ENCODE measurements at places on chromosomes 16 and 17.

- no peak for DNase-seq
These were observed 37.5 kb downstream of the DHRS7B start for GRCh38 chr17:21164216-21164615.

DNA sequence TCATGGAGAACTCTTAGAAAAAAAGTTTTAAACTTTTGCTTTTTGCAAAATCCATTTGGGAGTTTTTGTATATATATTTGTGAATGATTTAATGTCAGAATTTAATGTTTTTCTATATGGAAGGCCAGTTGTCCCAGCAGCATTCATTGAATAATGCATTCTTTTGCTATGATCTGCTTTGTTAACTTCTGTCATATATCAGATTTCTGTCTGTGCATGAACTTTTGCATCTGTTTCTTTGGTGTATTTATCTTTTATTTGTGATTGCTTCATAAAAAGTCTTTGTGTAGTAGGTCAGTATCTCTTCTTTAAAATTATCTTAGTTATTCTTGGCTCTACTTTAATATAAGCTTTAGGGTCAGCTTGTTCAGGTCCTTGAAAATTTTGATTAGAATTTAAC is 84.2 kb downstream of the MAP2K4 start:
- no peak for DNase-seq

DNA sequence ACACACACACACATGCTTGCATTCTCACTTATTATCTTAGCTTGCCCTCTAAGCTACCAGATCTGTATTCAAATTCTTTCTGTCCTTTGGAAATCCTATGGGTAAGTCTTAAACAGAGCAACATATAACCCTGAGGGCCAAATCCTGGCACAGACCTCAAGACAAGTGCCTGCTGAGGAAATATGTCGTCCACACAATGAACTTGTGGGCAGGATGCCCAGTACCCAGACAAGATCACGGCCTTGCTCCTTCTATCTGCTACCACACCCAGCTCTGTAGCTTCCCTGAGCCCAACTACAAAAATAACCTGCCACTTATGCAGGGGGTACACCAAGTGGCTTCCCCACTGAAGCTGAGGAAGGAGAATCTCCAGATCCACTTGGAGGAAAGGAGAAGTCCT is 37.3 kb upstream of the FA2H start:
- DNase-seq, result no peak

GRCh38 chr17:30344283-30345088 is 10.6 kb upstream of the TMIGD1 start:
- DNase-seq, result no peak

DNA sequence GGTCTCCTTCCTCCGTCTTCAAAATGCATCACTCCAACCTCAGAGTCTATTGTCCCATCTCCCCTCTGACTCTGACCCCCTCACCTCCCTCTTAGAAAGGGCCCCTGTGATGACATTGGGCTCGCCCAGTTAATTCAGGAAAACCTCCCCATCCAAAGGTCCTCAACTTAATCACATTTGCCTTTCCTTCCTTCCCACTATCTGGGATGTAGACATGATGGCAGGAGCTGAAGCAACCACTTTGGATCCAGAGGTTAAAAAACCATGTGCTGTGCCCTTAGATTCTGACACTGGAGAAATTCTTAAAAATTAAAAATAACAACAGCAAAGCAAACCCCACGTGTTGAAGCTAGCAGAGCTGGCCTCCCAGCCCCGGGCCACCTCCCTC is 80.2 kb downstream of the ZDHHC7 start:
- DNase-seq, result no peak

- no peak for DNase-seq
These were observed 120.6 kb downstream of the XYLT1 start for GRCh38 chr16:17350207-17350606.

DNA sequence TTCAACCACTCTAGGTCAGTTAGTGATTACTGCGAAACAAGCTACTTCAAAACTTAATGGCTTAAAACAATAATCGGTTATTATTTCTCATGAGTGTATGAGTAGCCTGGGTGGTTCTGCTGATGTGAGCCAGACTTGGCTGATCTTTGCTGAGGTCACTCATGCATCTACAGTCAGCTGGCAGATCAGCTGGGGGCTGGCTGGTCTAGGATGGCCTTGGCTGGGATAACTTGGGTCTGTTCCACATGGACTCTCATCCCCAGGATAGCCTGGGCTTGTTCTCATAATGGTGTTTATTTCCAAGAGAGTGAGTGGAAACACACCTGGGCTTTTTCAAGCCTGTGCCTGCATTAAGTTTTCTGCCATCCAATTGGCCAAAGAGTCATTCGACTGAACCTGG is 13.0 kb downstream of the CCDC182 start:
- DNase-seq, result no peak

DNA sequence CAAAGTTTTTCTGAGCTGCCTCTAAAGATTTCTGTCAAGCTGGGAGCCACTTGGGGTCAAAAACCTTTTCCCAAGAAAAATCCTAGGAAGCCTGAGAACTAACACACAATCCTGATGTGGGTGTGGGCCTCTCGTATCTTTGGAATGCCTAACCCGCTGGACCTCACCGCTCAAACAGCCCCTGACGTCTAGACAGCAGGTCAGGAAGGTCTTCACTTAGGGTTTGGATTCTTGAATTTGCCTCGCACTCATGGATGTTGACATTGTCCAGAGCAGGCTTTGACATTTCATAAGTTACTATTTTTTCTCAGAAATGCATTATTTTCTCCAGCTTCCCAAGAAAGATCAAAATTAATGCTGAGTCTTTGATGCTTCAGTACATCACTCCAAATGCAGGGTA is 18.9 kb downstream of the TEX2 start:
- no peak for DNase-seq

DNA sequence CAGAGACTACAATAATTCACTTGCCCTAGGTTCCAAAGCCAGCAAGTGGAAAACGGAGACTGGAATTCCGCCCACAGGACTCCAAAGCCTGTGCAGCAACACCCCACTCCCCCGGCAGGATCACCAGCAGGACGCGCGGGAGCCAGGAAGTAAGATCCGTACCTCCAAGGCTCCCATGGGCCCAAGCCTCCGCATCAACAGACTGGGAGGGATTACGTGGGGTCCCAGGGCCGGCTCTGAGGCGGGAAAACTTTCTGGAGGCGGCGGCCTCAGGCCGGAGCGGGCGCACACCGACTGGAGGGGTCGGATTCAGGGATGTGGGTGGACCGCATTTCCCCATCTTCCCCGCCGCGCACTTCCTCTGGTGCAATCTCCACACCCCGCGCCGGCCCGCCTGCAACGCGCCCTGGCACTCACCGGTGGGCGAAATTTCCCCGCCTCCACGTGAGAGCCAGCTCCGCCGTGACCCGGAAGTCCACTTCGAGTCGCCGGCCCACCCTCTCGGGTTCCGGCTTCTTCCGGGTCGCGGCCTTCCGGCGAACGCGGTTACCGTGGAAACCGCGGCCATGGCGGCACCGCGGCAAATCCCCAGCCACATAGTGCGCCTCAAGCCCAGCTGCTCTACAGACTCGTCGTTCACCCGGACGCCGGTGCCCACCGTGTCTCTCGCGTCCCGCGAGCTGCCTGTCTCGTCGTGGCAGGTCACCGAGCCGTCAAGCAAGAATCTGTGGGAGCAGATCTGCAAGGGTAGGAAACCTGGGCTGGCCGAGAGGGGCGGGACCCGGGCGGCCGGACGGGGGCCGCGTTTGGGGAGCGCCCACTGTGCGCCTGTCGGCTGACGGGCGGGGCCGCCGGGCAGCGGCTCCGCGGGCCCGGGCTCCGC is at the start of the genes IQCK and KNOP1:
Gene IQCK, plus strand, starts transcription at position 531 of the 883 bp plus-strand sequence. Its CDS starts 36 bp downstream, at position 567.
Gene KNOP1, minus strand, starts transcription at position 487 of the 883 bp plus-strand sequence. CDS start 3,192 bp downstream, outside the sequence.
- peak; percentile 80 for DNase-seq

DNA sequence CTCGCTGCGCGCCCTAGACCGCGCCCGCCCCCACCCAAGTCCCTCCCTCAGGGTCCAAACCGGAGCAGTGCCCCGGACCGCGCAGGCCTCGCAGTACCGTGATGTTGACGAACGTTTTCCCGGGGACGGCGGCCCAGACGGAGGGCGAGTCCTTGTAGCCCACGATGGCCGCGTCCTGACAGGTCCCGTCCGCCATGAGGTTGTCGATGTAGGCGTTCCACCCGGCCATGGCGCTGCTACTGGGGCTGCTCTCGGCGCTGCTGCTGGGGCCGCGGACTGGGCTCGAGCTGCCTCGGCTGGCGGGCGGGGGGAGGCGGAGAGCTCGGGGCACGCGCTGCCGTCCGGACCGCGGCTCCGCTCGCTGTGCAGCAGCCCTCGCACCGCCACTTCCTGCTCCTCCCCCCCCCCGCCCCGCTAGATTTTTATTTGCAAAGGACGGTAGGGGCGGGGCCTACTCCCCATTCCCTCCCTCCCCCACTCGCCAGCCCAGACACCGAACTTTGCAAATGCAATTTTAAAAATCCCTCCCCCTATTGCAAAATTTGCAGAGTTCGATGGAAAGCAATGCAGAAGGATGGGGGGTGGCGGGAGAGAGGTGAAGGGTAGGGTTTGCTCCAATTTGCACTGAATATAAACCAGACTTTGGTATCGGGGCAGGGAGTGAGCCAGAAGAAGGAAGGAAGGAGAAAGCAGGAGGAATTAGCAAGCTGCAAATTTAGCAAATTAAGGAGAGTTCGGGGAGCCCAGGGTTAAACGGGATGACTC is at the start of gene PFN1:
Gene PFN1, minus strand, starts transcription at position 365 of the 765 bp plus-strand sequence. Its CDS starts 136 bp downstream, at position 229.
- DNase-seq, result peak; percentile 78

GRCh38 chr16:46658925-46659324 is 30.1 kb downstream of the VPS35 start:
- DNase-seq, result no peak

DNA sequence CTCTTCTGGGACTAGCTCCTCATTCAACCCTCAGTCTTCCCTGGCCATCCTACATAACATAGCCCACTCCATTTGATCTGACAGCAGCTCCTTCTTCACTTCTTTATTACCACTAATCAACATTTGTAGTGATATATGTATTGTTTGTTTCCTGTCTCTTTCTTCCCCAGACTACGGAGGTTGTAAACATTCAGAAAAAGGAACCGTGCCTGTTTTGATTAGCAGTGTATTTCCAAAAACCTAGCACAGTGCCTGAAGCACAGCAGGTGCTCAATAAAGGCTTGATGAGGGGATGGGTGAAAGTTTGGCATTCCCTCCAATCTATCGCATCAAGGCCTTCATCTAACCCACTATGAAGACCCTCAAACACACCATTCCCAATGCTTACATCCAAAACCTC is 150.8 kb downstream of the XYLT1 start:
- no peak for DNase-seq

DNA sequence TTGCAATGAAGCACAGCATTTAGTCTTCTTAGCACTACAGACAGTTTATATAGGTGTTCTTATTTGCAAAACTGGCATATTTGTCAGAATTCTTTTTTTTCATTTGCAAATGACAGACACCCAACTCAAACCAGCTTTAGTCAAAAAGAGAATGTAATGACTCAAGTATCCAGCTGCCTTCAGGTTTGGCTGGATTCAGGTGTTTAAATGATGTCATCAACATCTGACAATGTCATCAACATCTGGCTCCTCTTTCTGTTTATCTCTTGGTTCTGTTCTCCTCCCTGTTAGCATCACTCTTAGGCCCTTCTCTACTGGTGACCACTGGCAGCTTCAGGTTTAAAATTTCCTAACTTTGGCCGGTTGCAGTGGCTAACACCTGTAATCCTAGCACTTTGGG is 18.9 kb downstream of the TMC5 start:
- no peak for DNase-seq

DNA sequence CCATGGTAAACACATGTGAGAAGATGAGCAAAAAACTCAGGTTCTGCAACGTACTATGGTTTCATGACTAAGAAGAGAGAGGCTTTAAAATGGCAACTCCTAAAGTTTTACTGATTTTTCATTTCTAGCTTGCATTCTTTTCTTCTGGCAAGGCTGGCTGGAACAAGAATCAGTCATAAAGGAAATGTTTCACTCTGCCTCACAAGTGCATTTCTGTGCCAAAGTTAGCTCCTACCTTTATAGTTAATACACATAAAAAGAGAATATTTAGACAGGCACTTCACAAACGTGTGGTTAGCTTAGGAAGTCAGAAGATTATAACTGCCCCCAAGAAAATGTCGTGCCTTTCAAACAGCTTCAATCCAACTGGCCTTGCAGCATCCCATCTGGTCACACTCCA is 417.1 kb upstream of the CDH11 start:
- DNase-seq, result no peak

DNA sequence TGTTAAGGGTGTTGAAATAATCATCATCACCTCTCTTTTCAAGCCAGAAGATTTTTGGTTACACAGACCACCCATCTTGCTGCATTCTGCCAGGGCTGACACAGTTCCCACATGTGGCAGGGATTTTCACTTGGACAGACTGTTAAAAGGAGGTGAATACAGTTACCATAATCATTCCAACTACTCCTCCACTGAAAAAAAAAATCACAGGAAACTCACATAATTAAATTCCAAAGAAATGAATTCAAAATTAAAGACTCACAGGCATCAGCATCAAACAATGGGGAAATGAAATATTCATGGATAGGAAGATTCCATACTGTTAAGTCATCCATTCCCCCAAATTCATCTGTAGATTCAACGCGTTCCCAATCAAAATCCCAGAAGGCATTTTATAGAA is 209.4 kb downstream of the MRTFB start:
- DNase-seq, result no peak

GRCh38 chr17:27970587-27970986 is 71.9 kb upstream of the NLK start:
- DNase-seq, result no peak

- DNase-seq, result no peak
These were observed 82.8 kb downstream of the MRM1 start for GRCh38 chr17:36684134-36684533.

GRCh38 chr16:48206594-48207242 is 37.4 kb upstream of the LONP2 start:
- DNase-seq, result no peak

- no peak for DNase-seq
These were observed 514 bp downstream of the UBFD1 start for GRCh38 chr16:23557779-23558702.

DNA sequence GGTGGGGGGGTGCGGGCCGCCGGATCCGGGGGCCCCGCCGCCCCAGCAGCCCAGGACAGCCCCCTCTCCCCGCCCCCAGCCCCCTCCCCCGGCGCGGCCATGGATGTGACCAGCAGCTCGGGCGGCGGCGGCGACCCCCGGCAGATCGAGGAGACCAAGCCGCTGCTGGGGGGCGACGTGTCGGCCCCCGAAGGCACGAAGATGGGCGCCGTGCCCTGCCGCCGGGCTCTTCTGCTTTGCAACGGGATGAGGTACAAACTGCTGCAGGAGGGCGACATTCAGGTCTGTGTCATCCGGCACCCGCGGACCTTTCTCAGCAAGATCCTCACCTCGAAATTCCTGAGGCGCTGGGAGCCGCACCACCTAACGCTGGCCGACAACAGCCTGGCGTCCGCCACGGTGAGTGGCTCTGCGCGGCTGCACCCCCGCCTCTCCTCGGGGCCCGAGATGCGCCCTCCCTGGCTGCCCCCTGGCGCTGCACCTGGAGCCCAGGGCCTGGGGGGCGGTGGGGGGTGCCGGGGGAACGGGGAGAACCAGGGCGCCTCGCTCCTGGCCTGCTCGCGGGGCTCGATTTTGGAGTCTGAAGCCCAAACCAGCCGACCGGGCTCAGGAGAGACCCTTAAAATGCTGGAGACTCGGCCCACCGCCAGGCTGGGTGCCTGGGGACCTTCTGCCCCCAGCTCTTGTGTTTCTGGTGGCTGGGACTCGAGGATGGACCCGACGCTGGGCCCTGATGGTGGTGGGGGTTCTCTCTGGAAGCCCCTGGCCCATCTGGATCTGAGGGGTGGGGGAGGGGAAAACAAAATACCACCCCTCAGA is 744 bp downstream of the CMIP start:
- DNase-seq, result no peak
